ENCODE measurements at places on chromosomes 1 and 21.

DNA sequence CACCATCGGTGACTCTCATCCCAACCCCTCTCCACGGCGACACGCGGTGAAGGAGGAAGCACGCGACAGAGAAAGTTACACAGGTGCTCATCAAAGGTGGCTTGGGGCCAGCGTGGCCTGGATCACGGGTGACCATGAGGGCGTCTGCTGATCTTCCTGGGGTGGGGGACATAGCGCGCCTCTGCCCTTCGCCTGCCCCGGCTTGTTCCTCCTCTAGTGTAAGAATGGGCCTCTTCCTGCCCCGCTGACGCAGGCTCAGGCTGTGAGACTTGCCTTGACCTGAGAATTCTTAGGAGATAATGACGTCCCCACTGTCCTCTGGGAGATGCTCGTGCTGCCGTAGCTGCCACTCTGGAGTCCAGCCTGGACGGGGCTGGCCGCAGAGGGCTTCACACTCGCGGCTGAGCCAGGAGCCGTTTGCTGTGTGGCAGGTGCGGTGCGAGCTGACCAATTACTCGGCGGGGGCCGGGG lies 39.0 kb upstream of the TMEM52 start:
- DNase-seq: no peak

- DNase-seq: peak; percentile 76
These were observed 7.7 kb downstream of the ARHGEF2 start for GRCh38 chr1:155970531-155971167.

GRCh38 chr1:18805925-18806849 lies 53.3 kb downstream of the TAS1R2 start:
- DNase-seq: no peak

DNA sequence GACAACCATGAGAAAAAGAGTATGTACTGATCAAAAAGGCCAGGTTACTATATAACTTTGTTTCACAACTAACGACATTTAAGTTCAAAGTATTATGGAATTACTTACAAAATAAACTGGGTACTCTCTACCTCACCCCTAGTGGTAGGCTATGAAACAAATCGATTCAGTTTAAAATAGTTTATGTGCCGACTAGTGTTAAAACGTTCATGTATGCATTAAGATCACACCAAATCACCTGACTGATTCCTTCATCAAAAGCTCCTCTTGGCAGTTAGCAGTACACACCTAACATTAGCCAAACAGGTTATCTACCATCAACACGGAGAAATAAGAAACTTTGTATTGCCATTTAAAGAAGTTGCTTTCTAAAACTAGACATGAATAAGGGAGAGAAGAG lies 137.1 kb downstream of the AKT3 start:
- DNase-seq: no peak

DNA sequence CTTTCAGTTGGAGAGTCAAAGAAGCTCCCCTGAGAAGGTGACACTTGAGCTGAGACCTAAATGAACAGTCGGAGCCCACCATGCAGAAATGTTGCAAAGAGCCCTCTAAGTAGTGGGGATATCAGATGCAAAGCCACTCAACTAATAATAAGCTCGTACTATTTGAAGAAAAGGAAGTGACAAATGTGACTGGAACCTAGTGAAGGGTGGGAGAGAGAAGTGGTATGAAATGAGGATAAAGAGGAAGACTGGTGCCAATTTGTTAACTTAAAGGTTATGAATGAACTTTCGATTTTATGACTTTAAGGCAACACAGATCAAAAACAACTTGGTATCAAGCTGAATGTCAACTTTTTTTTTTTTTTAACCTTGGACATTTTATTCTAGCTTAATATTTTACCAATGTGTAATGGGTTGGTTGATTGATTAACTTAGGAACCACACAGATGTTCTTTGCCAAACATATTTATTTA lies 14.7 kb downstream of the LYPLAL1 start:
- DNase-seq: no peak

- no peak for DNase-seq
These were observed 1.3 kb downstream of the BRINP3 start for GRCh38 chr1:190476321-190476720.

DNA sequence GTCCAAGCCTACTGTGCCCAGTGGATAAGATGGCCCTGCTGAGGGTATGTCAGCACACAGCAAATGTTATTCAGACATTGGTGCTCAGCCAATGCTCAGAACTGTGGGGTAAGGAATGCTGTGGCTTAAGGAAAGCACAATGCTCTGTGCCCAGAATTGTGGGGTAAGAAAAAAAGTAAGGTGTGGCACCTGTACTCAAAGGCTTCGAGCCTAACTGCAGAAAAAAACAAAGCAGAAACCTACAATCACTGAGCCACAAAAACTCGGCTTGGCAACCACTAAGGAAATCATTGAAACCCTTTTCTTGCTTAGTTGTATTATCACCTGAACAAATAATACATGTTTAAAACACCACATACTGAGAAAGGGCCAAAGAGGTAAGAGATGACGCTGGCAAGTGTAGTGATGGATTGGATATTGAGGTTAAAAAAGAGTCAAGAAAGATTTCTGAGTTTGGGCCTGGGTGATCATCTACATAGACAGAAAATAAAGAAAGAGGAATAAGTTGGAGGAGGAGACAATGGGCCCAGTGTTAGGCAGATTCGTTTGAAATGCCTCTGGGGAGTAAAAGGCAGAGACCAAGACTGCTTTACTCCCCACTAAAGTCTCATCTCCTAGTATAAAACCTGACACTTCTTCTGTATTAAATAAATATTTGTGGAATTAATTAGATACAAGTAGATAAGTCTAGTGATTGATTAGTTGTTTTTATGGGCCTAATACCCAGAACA lies 25.9 kb upstream of the ATP1A1 start:
- DNase-seq: no peak

- no peak for DNase-seq
These were observed 49.3 kb downstream of the RAB3GAP2 start for GRCh38 chr1:220222939-220223338.
